ENCODE measurements at places on chromosomes 1 and 21. TPM values are rescaled to one million over a fixed set of nuclear protein-coding genes. Genes with fewer than 3 reads are reported as not detected.

DNA sequence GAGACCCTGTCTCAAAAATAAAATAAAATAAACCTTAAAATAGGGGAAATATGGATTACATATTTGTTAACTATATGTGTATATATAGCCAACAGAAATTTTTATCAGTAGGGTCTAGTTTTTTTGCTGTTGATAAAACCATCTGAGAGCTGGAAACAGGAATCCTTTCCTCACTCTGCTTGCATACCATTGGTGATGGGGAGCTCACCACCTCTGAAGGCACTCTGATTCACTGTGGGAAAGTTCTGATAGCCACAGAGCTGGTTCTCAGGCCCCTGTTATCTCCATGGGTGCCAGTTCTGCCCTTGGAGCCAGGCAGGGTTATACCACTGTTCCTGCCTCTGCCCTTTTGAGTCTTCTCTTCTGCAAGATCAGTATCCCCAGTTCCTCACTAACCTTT lies 17.8 kb upstream of the ZC3H12A start:
- DNase-seq = no peak

DNA sequence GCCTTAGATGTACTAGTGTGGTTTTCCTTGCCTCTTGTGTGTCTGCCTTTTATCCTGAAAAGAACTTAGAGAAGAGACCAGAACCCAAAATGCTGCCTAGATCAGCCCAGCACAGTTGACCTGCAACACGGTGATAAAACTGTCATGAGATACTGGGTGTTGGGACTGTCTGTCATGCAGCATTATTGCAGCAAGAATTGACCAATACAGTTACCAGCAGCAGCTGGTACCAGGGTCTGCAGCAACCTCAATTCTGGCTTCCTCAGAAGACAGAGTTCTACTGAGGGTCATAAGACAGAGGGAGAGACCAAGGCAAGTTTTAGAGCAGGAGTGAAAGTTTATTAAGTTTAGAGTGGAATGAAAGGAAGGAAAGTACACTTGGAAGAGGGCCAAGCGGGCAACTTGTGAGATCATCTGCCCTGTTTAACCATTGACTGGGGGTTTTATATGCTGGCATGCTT lies 182.0 kb downstream of the DYRK1A start:
- DNase-seq = no peak

DNA sequence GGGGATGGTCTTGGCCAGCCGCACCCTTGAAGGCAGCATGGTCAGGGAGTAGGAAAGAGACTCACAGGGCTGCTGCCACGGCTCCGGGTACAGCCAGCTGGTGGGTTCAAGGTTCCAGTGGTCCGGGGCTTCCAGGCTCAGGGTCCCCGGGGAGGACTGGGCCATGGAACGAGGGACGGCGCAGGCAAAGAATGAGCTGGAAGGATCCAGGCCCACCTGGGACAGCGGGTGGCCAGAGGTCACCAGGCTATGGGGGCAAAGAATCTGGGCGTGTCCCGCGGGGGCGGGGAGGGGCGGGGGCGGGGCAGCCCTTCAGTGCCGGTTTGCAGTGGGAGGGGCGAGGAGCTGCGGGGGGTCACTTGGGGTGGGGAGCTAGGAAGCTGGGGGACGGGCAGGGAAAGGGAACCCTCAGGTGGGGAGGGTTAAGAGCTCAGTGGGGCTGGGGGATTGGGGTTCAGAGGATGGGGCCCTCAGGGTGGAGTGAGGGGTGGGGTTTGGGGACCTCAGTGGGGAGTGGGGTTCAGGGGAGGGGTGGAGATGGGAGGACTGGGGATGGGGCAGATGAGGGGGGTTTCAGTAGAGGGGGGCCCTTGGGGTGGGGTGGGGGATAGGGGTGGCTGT lies at the start of gene DNMT3L:
Gene DNMT3L (minus strand): TSS at position 223 of the 621 bp plus-strand sequence. CDS start 638 bp downstream, outside the sequence.
- DNase-seq = no peak

FASLG gene
- polyA plus RNA-seq = not detected

CRNN gene
- not detected for polyA plus RNA-seq

LHX8 gene
- polyA plus RNA-seq = 0.77 TPM

MSH4 gene
- 0.10 TPM for polyA plus RNA-seq

Measured in GM23338 (cell line).